NCI-H1930 (cell line): ENCODE measurements at places on chromosomes 6 and 20.

GRCh38 chr6:152313542-152314482, 323.4 kb downstream of the SYNE1 start:
- DNase-seq = no peak

DNA sequence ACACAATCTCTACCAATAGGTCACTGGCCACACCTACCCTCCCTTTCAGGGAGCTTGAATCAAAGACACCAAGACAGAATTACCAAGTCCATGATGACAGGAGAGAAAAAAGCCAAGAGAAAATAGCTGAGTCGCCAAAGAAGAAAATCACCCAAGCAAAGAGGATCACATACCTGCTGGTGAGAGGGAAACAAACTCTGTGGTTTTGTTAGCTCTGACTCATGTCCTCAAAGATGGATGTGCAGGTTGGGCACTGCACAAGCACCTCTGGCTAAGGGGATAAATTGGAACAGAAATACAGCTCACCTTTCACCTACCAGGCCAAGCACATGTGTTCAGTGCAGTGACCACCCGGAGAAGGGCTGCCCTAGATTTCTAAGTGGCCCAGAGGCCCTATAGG, 114.8 kb downstream of the TFAP2A start:
- no peak for DNase-seq

DNA sequence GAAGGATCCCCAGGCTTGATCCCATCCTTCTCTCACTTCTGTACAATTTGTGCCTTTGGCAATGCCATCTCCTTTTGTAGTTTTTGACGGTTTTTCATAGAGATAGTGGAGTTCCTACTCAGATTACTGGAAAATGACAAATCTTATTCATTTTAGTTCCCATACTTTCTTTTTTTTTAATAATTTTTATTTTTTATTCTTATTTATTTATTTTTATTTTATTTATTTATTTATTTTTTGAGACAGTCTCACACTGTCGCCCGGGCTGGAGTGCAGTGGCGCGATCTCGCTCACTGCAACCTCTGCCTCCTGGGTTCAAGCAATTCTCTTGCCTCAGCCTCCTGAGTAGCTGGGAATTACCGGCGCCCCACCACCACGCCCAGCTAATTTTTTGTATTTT, 4.3 kb upstream of the GABBR1 start:
- no peak for DNase-seq

DNA sequence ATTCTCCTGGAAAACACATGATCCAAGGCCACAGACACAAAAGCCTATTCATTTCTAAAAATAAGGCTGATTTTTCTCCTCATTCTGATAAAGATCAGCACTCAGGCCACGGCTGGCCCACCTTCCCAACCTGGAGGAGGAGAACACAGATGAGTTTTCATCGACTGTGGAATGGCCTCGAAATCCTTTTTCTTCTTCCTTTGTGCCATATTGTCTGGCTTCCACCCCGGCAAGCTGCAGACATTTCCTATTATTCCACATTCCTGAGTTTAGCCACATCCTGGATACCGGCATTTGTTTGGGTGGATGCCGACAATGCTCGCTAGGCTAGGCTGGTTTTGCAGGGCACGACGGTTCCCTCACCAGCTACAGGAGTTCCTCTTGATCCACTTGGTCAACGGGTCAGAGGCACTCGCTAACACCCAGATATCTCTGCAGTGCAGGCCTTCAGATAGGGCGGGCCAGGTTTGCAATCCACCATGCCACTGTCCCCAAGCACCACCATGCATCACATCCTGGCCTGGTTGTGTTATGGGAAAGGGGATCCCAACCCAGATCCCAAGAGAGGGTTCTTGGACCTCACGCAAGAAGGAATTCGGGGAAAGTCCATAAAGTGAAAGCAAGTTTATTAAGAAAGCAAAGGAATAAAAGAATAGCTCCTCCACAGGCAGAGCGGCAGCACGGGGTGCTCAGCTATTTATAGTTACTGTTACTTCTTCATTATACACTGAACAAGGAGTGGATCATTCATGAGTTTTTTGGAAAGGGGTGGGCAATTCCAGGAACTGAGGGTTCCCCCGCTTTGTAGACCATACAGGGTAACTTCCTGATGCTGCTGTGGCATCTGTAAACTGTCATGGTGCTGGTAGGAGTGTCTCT, 4.2 kb upstream of the CTSZ start:
- DNase-seq = no peak

DNA sequence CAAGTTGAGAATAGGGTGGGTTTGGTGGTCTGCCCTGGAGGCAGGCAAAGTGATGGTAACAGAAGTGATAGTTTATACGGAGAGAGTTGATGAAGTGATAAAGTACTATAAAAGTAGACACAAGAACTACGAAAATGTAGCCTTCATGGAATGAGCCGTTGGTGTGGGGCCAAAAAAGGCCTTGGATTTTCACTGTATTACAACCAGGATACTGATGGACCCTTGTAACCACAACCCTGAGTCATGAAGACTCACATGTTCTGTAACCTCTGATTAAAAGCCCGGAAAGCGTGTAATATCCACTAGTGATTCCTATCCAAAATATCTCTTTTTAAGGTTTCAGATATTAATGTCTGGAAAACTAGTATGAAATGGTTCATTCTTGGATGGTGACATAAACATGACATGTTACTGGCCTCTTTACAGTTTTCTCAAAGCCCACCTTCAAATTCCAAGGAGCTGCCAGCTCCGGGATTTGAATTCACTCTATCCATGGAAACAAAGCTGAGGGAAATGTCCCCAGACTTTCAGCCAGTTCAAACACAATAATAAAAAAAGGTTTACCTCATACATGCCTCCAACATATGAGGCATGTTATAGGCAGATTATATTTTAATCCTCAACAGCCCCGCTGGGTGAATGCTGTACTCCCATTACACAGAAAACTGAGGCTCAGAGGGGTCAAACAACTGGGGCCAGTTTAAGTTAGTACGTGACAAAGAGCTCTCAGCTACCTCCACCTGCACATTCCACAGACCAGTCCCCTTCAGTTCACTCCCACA, 55.4 kb downstream of the MRPL14 start:
- DNase-seq = no peak

DNA sequence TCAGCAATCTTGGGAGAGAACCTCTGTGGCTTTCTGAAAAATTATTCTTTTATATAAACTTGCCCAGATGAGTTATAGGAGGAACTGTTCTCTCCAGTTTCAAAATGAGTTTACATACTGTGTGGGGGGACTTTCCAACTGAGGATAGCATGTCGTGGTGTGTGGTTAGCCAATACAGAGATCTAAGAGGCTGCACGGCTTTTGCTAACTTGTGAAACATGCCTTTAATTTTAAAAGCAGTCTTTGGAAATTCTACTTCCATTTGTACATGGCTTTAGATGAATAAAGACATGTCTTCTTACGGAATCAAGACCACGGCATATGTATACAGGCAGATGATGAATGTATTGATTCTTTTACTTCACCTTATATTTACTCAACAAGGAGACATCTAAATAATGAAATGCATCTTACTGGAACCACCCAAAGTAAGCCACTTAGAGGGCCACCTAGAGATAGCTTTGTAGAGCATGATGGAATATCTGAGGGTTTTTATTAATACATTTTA, 39.8 kb downstream of the HIVEP1 start:
- no peak for DNase-seq

- no peak for DNase-seq
These were observed 11.4 kb upstream of the RCAN2 start for GRCh38 chr6:46502486-46503119.

GRCh38 chr6:34917626-34918285, 28.7 kb downstream of the ANKS1A start:
- DNase-seq = no peak

- DNase-seq = no peak
These were observed 70.1 kb upstream of the EMILIN3 start for GRCh38 chr20:41436679-41437078.

- DNase-seq = no peak
These were observed 15.2 kb downstream of the GMPR start for GRCh38 chr6:16253399-16254144.

GRCh38 chr20:57386762-57387161, 4.4 kb upstream of the RBM38 start:
- no peak for DNase-seq

DNA sequence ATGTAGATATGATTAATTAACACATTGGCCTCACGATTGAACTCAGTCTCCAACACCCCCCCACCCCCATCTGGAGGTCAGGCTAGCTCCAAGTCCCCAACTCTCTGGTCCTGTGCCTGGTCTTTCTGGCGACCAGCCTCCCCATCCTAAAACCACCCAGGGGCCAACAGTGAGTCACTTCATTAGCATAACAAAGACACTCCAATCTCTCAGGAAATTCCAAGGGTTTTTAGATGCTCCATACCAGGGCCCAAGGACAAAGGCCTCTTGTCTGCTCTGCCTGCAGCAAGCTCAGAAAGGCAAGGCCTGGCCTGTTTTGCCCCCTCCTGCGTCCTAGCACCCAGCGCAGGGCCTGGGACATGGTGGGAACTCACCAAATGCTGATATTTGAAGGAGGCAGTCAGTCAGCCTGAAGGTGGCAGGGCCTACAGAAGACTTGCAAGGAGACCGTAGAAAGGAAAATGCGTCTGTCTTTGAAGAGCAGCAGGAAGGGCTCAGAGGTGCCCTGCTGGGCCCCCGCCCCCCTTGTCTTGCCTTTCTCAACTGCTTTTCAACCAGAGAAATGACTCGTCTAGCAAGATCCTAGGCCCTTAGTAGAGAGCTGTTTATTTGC, 184.7 kb downstream of the CDH4 start:
- DNase-seq = no peak

DNA sequence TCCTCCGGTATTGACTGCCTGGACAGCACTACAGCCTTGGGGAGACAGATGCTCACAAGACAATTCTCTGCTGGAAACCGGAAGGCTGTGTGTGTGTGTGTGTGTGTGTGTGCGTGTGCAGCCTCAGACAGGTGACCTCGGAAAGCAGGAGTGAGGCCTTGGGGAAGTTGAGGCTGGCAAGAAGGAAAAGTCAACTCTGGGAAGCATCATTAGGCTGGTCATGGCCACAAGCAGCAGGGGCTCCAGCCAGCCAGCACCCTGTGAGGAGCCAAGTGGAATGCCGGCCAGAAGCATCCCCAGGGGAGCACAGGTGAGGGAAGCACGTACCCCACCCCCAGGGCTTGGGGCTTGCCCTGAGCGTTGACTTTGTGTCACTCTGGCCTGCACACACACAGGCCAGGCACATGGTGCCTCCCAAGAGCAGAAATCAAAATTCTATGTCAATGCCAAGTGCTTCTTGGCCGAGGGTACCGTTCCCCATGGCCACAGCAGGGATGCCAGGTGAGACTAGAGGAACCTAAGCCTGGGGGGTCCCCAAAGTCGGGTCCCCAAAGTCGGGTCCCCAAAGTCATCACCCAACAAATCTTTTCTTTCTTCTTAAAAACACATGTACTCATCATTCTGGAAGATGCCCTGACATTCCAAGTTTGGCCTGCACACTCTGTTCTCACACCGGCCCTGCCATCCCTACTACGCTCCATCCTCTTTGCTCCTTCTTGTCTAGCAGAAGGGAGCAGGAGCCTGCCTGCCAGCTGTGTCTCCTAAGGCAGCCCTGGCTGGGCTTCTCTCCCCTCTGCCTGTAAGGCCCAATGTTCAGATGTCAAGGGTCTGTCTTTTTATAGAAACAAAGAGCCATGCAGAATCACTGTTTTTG, 26.7 kb downstream of the FOXA2 start:
- DNase-seq = no peak

GRCh38 chr20:10524034-10524476, 89.0 kb downstream of the SLX4IP start:
- DNase-seq = peak; percentile 28

GRCh38 chr6:106253731-106254130, 71.8 kb downstream of the ATG5 start:
- DNase-seq = no peak

GRCh38 chr6:16849280-16849987, 88.2 kb upstream of the ATXN1 start:
- DNase-seq = peak; percentile 35

DNA sequence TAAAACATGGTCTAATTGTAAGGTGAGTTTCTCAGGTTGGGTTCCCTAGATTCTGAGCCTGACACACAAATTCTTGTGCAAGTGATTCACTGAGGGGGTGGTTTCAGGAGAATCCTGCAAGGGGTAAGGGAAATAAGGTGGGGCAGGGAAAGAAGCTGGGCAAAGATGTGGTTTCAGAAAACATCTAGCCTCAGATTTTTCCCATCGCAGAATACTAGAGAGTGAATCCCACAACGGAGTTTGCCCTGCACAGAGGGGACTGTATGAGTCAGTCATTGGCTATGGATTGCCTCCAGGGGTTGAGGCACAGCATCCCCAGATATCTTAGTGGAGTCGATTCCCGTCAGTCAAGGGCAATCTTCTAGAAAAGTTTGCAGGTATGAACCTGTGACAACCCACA, 65.2 kb downstream of the PRL start:
- no peak for DNase-seq

- DNase-seq = no peak
These were observed 175.8 kb upstream of the SALL4 start for GRCh38 chr20:51978070-51978501.

- no peak for DNase-seq
These were observed 22.5 kb upstream of the CST3 start for GRCh38 chr20:23659989-23660837.

GRCh38 chr20:35908007-35908406, 46.3 kb downstream of the SCAND1 start:
- DNase-seq = no peak

- no peak for DNase-seq
These were observed 7.8 kb upstream of the MRPS18A start for GRCh38 chr6:43695215-43695966.

DNA sequence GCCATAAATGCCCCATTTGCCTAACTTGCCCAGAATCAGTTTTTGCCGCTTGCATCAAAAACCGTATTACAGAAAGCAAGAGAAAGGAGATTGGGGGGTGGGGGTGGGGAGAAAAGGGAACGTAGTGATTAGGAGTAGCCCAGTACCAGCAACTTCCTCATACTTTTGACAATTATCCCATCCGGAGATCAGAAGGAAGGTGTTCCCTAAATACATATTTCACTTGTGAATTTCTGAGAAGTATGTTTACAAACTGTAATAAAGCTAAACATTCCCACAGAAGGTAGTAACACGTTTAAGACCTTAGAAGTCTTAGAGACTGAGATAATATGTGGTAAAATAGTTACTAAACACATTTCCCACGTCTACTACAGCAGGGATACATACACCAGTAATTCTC, 14.5 kb downstream of the PREP start:
- DNase-seq = no peak

DNA sequence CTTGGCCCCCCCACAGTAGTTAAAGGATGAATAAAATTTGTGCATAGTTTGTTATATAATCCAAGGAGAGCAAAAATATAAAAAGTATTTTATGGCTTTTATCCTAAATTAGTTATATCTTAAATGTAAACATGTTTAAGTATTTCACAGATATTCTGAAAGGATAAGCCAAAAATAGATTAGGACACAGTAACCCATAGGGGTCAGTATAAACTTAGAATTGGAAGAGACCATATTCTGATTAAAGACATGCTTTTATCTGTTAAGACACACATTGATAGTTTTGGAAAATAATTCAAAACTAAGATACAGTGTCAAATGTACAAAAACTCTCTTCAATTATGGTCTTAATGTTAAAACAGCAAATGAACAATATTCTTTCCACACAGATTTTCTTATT, 4.5 kb upstream of the SERINC1 start:
- DNase-seq = peak; percentile 35

- DNase-seq = no peak
These were observed 105.2 kb upstream of the CARMIL1 start for GRCh38 chr6:25173951-25174474.
